ENCODE measurements at places on chromosomes 12 and 14.
A peak's percentile ranks its signal among the peaks of the same experiment; 100 is the strongest.

GRCh38 chr12:80798281-80798680 lies 81.6 kb downstream of the MYF5 start:
- no peak for DNase-seq

DNA sequence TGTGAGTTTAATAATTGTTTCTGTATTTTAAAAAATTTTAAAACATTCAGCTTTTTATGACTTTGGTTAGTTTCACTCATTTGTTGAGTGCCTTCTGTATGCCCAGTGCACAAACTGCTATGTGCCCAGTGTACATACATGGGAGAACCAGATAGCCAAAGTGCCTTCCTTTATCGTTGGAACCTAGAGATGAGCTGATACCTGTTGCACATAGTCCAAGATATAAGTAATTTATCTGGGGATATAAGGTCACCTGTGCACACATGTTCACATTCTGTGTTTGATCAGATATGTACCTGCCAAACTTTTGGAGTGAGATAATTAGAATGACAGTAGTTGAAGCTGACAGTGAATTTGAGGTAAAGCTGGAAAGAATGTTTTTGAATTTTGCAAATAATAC lies 37.9 kb downstream of the RAB21 start:
- no peak for DNase-seq

- no peak for DNase-seq
Observed at GRCh38 chr12:110756611-110757010, 13.9 kb upstream of the PPP1CC start.

GRCh38 chr12:121239351-121240061 lies 29.6 kb downstream of the P2RX4 start:
- peak; percentile 8 for DNase-seq

GRCh38 chr14:88323086-88323522 lies at the start of gene KCNK10:
Gene KCNK10 (minus strand): TSS chr14:88323269. CDS start chr14:88322798, 471 bp downstream.
- no peak for DNase-seq

DNA sequence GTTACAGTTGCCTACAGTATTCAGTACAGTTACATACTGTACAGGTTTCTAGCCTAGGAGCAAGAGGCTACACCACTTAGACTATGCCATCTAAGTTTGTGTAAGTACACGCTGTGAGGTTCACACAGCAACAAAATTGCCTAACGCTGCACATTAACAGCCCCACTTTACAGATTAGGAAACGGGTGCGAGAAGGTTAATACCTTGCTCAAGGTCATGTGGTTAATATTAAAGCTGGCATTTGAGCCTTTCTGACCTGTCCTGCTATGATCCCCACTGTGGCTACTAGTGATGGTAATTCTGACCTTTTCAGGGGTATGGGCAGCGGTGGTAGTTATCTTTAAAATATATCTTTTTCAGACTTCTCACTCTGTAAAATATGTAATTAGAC lies 20.9 kb downstream of the ACVR1B start:
- DNase-seq: no peak

DNA sequence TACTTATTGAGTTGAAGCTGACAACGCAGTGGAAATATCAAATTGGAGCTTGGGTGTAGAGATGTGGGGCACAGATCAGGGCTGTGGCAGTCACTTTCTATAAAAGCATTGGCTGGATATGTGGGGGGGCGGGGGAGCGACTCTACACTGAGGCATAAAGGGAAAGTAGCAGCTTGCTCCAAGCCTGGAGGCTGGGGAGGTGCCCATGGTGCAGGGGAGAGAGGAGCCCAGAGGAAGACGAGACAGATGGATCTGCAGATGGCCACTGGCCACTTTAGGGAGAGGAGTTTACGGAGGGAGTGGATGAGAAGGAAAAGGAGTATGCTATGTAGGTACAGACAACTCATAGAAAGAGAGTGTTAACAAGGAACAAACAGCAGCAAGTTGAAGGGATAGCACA lies 13.5 kb upstream of the NGB start:
- DNase-seq: no peak

DNA sequence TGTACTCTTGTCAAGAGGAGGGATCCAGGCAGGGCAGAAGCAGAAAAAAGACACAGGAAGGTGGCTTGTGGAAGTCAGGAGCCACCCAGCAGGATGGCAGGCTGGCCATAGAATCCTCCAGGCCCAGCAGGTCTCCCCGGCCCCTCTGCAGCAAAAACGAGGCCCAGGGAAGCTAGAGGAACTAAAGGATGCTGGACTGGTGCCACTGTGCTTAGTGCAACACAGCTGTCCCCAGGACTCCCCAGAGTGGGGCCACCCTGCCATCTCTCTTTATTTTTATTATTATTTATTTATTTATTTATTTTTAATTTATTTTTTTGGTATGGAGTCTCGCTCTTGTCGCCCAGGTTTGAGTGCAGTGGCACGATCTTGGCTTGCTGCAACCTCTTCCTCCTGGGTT lies 54.1 kb downstream of the PITPNM2 start:
- DNase-seq: no peak

DNA sequence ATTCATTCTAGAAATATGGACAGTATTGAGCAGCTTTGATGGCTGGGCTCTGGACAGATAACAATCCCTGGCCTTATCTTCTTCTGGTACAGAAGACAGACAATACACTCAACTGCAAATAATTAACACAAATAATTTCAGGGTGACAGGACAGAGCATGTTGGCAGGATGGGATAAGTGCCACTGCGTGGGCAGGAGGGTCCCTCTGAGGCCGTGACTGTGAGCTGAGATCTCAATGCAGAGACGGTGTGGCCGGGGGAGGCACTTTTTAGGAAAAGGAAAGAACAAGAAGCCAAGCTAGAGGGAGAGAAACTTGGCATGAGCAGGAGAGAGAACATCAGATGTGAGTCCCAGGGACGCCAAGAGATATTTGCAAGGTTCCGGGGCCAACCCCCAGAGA lies 8.1 kb downstream of the SYNE3 start:
- no peak for DNase-seq

DNA sequence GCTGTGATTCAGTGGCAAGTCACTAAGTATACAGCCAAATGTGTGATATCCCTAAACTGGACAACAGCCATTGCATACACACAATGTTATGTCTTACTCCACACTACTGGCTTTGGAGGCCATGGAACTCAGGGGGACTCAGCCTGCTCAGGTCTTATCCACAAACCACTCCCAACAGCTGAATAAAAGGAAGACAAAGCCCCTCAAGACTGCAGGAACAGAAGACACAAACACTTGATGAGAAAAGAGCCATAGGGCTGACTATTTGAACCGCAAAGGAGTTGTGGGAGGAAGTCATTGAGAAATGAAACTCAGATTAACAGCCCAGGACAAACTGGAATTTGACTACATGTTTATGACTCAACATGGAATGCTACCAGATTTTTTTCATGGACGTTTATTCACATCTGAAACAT lies 40.9 kb downstream of the PTGER2 start:
- no peak for DNase-seq

GRCh38 chr12:116528498-116528897 lies 30.7 kb upstream of the MAP1LC3B2 start:
- DNase-seq: no peak

- no peak for DNase-seq
Observed at GRCh38 chr14:105702275-105702817, 176.0 kb downstream of the TMEM121 start.

DNA sequence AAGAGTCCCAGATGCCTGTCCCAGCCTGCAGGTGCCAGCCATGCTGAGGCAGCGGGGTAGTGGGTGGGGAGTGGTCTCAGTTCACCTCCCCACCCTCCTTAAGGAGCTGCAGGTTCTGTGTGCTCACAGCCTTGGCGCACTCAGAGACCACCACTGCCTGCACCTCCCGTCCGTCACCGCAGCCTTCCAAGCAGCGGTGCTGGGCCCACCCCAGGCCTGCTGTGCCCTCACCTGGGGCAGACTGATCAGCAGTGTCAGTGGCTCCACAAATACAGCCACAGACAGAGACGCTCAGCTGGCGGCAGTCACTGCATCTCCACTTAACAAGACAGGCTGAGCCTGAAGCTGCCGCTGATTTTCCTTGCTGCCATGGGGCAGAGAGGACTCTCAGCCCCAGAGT lies 120.2 kb downstream of the RFLNA start:
- DNase-seq: no peak

- DNase-seq: no peak
Observed at GRCh38 chr12:8069582-8069981, 3.4 kb upstream of the C3AR1 start.

DNA sequence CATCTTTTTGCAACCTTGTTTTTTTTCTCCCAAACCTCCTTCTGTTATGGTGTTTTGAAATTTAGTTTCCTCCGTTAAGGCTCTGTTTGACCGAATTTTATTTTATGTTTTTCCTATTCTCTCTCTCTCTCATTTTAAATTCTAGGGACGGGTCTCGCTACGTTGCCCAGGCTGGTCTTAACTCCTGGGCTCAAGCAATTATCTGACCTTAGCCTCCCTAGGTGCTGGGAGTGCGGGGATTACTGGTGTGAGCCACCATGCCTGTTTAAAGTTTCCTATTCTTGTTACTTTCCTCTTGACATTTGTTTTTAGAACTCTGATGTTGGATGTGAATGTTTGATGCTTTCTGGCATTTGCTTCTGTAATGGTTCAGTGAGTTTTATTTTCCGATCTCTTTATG lies 1.0 kb downstream of the ZC3H14 start:
- DNase-seq: no peak

Measured in CD4-positive, alpha-beta T cell treated with Interleukin-1 beta for 1 hour (primary cell).